ENCODE measurements at places on chromosomes 5 and 9.

DNA sequence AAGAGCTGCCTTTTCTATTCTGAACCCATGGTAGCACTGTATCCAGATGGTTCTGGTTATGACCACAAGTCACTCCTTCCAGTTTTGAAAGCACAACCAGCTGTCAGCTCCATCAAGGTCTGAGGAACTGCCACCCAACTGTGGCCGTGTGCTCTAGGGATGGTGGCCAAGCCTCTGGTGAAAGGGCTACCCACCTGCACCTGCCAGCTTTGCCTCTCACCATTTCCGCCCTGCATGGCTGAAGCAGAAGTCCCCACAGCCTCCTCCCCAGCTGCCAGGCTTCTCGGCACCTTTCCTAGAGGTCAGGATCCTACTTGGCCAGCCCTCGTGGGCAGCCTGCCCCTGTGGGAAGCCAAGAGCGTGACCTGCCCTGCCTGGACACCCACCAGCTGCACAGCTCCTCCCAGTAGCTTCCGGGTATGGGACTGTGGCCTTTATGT, 16.8 kb downstream of the SEMA5A start:
- DNase-seq = no peak

DNA sequence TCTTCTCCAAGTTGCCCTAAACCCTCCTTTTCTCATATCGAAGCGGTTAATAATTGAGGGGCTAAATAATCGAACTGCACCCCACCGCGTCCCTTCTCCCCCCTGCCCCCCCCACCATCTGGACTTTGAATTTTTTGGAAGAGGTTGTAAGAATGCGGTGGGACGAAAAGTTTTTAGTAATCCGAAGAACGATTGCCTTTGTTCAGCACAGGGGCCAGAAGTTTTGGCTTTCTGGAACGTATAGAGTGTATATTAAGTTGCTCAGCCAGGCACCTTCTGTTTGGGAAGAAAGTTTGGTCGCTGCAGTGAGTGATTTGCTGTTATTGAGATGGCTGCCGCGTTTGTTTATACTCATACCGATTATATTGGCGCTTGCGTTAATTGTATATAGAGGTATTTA, 518 bp downstream of the ERBIN start:
- no peak for DNase-seq

GRCh38 chr9:12719431-12719830, 26.2 kb downstream of the TYRP1 start:
- DNase-seq = no peak

DNA sequence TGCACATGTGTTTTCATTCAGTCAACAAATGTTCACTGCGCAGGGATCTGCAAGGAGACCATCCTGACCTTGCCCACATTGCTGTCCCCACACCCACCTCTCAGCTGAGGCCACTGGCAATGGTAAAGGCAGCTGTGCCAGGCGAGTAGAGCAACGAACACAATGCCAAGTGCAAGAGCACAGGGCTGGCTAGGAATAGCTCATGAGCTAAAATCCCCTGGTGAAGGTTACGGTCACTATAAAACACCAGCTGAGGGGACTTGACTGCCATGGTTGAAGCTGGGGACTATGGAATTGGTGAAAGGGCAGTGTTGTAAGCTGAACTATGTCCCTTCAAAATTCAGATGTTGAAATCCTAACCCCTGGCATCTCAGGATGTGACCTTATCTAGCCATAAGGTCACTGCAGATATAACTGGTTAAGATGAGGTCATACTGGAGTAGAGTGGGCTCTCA, 96.1 kb downstream of the OTULIN start:
- DNase-seq = no peak

DNA sequence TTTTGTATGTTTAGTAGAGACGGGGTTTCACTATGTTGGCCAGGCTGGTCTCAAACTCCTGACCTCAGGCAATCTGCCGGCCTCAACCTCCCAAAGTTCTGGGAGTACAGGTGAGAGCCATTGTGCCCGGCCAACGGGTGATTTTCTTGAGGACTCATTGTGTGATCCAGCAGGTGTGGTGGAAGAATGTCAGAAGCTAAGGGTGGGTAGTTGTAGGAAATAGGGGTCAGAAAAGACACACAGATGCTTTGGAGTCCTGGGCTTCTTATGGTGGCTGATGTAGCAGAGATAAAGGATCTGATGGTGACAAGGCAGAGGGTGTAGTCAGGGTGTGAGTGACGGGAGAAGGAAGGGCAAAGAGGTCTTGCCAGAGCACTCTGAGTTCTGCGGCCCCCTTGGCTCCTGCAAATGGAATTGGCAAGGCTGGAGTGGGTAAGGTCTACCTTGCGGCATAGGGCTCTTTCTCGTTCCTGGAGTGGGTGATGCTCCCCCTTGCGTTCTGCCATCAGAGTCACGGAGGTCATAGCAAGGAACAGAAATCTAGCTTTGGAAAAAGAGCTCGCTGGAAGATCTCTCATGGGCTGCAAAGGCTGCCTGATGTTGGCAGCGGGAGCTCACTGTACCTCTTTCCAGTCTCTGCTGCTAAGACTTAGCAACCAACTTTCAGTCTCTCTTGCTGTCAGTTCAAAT, 97.2 kb downstream of the SREK1 start:
- no peak for DNase-seq

DNA sequence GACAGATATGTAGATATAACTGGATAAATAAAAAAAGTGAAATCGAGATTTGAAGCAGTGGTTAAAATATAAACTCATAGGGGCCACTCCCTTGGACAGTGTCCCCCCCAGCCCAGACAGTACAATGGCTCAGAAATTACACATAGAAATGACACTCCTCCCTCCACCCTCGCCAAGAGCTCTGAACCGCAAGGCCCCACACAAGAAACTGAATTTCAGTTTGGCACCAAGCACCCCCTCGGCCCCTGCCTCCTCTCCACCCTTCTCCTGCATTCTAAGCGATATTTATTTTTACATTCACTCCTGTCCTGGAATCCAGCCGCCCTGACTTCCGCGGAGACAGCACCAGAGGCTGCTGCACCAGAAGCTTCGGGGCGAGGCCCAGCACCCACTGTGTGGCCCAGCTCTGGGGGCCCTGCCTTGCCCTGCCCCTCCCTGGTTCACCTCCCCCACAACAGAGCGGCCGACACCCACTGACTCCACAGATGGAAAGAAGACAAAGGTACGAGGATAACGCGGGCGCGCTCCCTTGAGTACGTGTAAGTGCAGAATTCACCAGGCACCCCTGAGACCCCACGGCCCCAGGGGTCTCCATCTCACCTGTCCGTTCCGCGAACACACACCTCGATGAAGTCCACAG, 11.0 kb downstream of the STC2 start:
- no peak for DNase-seq

DNA sequence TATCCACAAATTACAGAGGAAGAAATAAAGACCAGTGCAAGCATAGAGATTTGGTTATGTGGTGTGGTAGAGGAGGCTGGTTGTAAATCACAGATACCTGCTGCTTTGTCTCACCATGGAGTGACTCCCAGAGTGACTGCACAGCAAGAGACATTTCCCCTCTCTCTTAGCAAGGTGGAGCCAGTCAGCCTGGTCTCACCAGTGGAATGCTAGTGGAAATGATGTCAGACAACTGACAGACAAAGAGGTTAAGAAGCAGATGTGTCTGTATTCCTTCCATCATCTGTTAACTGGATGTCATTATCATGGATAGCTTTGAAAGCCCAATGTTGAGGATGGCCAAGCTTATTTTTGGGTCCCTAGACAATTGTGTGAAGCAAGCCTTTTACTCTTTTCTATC, 509.4 kb upstream of the SEMA6A start:
- DNase-seq = no peak

DNA sequence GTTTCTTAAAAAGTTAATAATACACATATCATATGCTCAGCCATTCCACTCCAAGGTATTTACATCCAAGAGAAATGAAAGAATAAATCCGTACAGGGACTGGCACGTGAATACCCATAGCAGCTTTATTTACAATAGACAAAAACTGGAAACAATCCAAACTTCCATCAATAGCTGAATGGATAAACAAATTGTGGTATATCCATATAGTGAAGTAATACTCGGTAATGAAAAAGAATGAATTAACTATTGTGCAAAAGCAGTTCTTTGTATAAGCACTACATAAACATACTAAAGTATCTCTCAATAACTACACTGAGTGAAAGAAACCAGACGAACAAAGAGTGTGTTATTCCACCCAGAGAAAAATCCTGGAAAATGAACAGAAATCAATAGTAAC, 17.6 kb downstream of the COL23A1 start:
- DNase-seq = no peak

GRCh38 chr5:179732918-179733771, 523 bp downstream of the MAML1 start:
- no peak for DNase-seq

DNA sequence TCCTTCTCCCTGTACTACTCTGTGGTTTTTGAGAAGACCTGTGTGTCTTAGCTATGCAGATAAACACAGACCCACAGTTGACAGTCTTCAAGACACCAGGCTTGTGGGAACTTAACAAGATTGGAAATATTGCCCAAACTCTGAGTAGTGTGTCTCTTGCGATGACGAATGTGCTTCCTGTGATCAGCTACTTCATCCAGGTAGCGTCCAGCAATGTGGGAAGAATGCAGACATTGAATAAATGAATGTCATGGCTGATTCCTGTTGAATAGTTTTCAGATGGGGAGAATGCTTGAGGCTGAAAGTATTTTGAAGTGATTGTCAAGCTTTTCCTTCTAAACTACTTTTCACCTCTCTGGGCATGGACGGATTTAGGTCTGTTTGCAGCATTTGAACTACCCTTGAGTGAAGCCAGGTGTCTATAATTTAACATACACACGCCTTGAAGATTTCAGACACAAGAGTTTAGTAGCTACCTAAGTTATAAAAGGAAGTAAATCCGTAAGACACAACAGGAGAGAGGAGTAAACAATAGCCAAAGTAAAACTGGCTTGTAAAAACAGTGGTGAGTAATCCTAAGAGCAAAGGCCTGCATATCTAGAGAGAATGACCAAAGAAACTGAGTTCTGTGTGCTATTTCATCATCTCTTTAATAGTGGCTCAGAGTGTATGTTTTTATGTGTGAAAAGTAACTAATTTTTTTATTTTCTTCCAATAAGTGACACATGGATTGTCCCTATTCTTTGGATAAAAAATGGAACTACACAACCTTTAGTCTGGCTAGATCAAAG, 30.0 kb upstream of the ARL14EPL start:
- no peak for DNase-seq

GRCh38 chr9:84502066-84502465, 161.5 kb upstream of the SLC28A3 start:
- DNase-seq = no peak

DNA sequence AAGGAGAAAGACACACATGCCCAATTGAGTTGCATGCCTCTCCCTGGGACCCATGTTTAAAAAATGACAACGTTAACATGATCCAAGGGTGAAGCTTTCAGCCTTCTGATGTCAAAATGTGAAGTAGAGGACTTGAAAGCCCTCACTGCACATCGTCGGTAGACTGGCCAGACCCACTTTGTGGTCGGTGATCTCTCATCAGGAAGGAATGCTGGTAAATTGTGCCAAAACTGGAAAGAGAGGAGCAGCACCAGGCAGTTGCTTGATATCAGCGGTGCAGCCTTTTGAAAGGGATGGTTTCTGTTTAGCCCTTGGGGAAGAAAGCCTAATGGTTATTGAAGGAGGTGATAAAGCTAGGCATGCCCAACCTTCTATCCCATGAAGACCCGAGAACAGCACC, 125.3 kb upstream of the MARCHF11 start:
- DNase-seq = no peak

DNA sequence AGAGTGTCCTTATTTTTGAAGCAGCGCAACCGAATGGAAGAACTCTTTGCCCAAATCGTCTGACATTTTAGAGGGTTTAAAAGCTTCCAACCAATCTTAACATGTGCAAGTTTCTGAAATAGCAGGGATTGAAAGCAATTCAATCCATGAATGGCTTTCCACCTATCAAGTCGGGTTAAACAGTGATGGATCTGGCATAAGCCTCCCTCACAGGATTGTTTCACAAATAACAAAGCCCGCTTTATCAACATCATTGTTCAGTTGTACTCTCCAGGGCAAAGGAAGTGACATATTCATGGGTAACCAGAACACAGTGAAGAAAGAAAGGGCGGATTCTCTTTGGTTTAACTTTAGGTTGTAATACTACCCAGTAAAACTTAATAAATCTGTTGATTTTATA, 497.3 kb downstream of the MTRR start:
- no peak for DNase-seq

DNA sequence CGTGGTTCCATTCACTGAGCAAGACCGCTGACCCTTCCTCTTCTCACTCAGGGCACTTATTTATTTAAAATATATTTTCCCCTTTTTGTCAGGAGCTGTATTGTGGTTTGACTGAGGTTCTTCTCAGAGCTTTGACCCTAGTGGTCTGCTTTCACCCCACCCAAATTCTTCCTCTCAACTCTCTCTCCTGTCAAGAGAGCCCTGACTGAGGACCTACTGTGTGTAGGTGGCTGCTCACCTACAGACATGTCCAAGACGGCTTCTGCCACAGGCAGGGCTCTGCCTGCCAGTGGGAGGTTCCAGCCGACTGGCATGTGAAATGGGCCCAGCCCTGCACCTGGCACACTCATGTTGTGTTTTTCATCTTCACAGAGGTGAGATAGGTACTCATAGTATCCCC, 5.2 kb downstream of the DCANP1 start:
- no peak for DNase-seq

GRCh38 chr9:80156756-80157472, 585.1 kb downstream of the TLE4 start:
- no peak for DNase-seq

DNA sequence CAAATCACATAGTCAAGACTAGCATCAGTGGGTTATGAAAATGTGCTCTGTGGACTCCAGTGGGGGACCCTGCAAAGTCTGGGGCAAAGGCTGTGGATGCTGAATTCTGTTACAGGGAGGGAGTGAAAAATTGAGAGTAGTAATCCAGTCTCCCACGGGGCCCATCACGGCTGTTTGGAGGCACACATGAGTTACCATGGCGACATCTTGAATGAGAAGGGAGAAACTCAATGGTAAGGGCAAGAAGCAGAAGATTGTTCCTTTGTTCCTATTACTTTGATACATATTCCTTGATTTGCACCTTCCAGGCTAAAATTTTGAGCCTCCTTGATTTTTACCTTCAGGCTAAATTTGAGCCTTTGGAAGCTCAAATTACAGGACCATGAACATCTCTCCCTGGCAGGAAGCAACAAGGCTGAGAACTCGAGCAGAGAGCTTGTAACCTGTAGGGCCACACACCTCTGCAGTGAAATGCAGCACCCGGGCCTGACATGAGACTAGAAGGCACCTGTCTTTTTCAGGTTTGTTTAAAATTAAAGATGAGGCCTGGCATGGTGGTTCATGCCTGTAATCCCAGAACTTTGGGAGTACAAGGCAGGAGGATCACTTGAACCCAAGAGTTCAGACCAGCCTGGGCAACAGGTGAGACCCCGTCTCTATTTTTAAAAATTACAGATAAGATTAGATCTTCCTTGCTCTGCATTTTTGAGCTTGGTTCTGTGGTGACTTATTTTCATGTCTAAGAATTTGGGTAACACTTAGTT, 31.0 kb upstream of the ZFR start:
- DNase-seq = no peak

GRCh38 chr5:150119421-150120061, 33.2 kb upstream of the CSF1R start:
- DNase-seq = no peak

- DNase-seq = no peak
These were observed 21.5 kb downstream of the SNCAIP start for GRCh38 chr5:122333564-122333963.

- no peak for DNase-seq
These were observed 6.9 kb upstream of the PDLIM4 start for GRCh38 chr5:132250547-132250946.

Data from NCI-H510A (cell line).